Glutamatergic neuron (in vitro differentiated cells): ENCODE measurements at places on chromosomes 12 and 14.

GRCh38 chr14:77580964-77581505, 35.4 kb downstream of the SPTLC2 start:
- no peak for DNase-seq

GRCh38 chr14:67358924-67359774, 455 bp downstream of the ATP6V1D start:
- DNase-seq = no peak

DNA sequence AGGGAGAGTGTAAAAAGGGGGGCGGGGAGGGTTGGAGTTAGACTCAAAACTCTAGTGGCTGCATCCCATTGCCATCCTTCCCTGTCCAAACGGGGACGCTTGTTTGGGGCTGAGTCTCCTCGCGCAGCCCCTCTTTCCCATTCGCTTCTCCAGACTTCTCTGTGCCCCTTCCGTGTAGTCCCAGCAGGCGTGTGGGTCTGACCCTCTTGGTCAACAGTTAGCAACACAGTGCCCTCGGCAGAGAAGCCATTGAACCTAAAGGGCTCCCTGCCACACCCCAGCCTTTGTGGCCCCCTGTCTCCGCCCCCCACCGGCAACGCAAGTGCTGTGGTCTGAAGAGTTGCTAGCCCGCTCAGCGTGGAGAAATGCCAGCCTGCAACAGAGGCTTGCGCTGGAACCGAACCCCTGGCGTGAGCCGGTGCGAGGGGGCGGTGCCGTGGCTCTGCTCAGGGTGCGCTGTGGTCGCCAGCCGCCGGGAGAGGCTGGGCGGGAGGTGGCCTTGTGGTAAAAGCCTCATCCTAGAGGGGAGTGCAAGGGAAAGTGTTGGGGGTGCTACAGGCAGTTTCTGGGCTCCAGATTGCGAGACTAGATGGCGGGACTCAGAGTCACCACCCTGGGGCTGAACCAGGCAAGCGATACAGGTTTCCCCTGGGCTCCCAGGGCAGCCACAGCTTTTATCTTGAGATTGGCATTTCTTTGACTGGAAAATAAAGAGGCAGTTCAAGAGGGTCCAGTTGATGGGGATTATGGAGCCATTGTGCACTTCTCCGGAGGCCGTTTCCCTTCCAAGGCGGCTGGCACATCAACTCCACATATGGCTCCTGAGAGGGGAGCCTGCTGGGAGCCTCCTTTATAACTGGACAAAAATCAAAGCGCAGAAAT, 2.1 kb downstream of the PLXNC1 start:
- DNase-seq = peak; percentile 41

DNA sequence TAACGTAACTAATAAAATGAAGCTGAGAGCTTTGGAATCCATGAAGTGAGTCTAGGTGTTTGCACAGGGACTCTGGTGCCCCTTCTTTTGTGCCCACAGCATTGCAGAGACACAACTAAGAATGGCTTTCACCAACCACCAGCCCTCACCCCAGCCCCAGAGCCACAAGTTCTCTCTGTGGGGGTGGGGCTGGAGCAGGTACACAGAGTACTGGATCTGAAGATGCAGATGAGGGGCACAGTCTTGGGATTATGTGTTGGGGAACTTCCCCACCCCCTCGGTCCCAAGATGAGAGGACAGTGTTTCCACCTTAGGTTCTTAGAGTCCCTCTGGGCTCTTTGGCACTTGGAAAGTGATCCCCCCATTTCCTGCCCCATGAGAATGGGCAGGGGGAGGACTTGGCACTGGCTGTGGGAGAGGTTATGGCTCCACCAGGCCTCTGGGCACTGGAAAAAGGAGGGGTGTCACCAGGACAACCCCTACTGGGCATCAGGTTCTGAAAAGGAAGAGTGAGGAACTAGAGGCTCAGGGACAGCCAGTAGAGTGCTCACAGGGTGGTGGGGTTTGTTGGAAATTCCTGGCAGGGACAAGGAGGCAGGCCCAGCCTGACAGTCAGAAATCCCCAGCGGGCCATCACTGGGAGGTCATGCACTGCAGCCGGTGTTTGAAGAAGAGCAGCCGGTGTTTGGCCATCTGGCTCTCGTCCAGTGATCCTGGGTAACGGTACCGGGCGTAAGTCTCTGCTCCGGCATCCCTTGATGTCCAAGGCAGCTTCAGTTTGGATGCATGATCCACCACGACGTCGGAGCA, 6.7 kb downstream of the B4GALNT1 start:
- DNase-seq = peak; percentile 64

DNA sequence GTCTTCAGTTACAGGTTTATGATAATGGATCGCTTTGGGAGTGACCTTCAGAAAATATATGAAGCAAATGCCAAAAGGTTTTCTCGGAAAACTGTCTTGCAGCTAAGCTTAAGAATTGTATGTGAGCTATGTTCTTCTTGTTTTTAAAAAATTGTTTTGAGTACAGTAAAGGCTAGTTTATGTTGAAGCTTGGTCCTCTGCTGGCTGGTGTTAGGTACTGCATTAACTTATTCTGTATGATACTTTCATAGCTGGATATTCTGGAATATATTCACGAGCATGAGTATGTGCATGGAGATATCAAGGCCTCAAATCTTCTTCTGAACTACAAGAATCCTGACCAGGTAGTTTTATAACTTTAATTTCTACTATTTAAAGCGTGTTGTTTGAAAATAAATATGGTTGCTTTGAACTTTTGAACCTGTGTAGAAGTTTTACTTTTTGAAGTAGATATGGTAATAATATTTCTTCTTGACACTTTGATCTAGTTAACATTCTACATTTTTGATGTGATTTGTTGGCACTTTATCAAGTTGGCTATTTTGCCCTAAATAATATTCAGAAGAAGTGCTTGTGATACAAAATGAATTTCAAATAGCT, 55.7 kb downstream of the VRK1 start:
- DNase-seq = no peak

- DNase-seq = no peak
These were observed 97.0 kb downstream of the SCARB1 start for GRCh38 chr12:124766727-124767065.

- DNase-seq = no peak
These were observed 93.7 kb downstream of the SAMD4A start for GRCh38 chr14:54660604-54661111.
